ENCODE measurements at places on chromosomes 11 and 22. TPM values are rescaled to one million over a fixed set of nuclear protein-coding genes. Genes with fewer than 3 reads are reported as not detected.

NRIP3 gene
- total RNA-seq: 13.1 TPM

CRYBB1 gene
- total RNA-seq: 2.2 TPM

MS4A15 gene
- total RNA-seq: not detected

PGA3 gene
- 10.4 TPM for total RNA-seq

RIMBP3C gene
- total RNA-seq: not detected

LINC01488 gene
- not detected for total RNA-seq

MRPL48 gene
- total RNA-seq: 10.7 TPM

PATE4 gene
- total RNA-seq: not detected

YPEL1 gene
- 3.4 TPM for total RNA-seq

OR51B5 gene
- total RNA-seq: 0.46 TPM

OR6T1 gene
- total RNA-seq: not detected

SYT13 gene
- not detected for total RNA-seq

OR8D4 gene
- total RNA-seq: not detected

F2 gene
- total RNA-seq: not detected

SAA2 gene
- 335 TPM for total RNA-seq

XKR3 gene
- not detected for total RNA-seq

NPAS4 gene
- not detected for total RNA-seq

KRTAP5-1 gene
- not detected for total RNA-seq

TRIM49 gene
- total RNA-seq: not detected

UCP3 gene
- total RNA-seq: 1.6 TPM

TMPRSS5 gene
- total RNA-seq: 1.7 TPM

CSF2RB gene
- total RNA-seq: 24.0 TPM

TIMM10 gene
- total RNA-seq: 44.1 TPM

LRRC56 gene
- total RNA-seq: 0.32 TPM

MRPL49 gene
- total RNA-seq: 37.2 TPM

FOLH1 gene
- 3.2 TPM for total RNA-seq

ZNF195 gene
- total RNA-seq: 35.3 TPM

TEX54 gene
- total RNA-seq: not detected

TP53AIP1 gene
- not detected for total RNA-seq

GLYAT gene
- total RNA-seq: 3.5 TPM

C22orf31 gene
- not detected for total RNA-seq

IFITM10 gene
- 2.1 TPM for total RNA-seq

IGLL1 gene
- not detected for total RNA-seq

OR2D2 gene
- not detected for total RNA-seq

OR51B4 gene
- not detected for total RNA-seq

FERMT3 gene
- total RNA-seq: 51.7 TPM

NAALAD2 gene
- total RNA-seq: 1.9 TPM

Measured in omental fat pad (tissue), 4 donors.